ENCODE measurements at places on chromosomes 7 and 10.

GRCh38 chr7:112511451-112512202 is 30.8 kb downstream of the LSMEM1 start:
- no peak for DNase-seq

DNA sequence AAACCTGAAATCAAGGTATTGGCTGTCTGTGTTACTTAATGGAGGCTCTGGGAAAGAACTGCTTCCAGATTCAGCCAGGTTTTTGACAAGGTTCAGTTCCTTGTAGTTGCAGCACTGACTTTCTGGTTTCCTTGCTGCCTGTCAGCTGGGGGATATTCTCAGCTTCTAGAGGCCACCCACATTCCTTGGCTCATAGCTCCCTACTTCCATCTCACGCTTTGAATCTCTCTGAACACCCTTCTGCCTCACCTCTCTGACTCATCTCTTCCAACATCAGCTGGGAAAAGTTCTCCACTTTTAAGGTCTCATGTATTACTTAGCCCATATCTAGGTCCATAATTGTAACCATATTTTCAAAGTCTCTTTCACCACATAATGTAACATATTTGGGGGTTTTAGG is 22.9 kb upstream of the GPR22 start:
- no peak for DNase-seq

DNA sequence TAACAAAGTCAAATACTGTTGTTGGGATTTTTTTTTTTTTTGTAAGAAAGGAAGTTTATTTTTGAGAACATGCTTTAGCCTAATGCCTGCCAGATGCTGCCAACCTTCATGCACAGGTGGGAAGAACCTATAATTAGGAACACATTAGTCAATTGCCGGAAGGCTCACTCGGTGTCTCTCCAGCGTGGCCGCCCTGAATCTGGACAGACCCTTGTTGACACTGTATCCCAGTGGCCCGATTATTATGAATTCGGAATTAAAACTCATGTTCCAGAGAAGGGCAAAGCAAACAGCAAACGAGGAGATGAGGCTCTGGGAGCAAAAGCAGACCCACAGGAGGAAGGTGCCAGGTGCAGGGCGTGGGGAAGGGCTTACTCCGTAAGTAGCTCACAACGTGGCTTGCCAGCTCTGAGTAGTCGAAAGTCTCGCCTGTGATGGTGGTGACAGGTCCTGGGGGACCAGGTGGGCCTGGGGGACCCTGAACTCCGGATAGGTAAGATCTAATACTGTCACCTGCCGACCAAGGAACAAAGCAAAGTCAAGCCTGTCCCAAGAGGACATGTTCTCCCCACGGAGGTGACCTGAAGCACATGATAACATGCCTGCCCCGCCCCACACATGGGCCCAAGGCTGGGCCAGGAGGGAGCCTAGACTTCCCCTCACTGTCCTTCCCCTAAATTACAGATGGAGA is 48.3 kb downstream of the COL17A1 start:
- no peak for DNase-seq

DNA sequence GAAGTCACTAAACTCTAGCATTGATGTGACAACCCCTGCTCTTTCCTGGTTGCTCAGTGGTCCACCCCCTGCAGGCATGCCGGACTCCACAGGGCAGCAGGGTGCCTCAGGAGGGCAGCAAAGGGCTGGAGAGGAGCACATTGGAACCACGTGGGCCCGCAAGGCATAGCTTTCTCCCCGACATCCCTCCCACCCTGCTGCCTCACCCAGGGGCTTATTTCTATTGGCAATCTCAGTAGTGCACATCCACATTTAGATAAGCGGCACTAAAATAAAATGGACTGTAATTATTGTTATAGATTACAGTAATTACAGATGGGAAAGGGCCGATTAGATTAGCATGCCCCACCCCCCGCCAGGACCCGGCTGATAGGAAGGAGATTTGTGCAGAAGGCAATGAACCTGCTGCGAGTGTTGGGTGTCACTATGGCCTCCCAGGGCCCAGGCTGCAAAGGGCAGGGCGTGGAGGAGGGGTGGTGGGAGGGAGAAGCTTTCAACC is 580.1 kb downstream of the GRID1 start:
- DNase-seq = no peak

- DNase-seq = no peak
These were observed 62.8 kb downstream of the CXCL12 start for GRCh38 chr10:44322137-44322536.
